ENCODE measurements at places on chromosomes 3 and 15. TPM values are rescaled to one million over a fixed set of nuclear protein-coding genes. Genes with fewer than 3 reads are reported as not detected.

DNA sequence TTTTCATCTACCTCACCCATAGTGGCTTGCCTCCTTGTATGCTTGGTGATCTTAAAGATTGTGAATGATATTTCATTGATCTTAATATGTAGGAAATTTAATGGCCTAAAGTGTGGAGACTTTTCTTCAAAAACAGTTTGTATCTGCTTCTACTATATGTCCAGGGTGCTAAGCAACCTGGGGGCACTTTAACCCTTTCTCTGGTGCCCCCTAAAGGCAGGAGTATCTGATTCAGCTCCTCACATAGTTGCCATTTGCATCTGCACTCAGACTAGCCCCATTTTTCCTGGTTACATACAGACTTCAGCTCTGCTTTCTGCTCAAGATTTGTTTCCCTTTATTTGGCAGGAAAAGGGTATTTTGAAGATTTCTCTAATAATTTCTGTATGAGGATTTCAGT lies 5.2 kb upstream of the PFN2 start:
- DNase-seq = no peak
- H3K4me1 ChIP-seq = peaks cover 7% of the 10 kb centered on the region
- no peaks in the 10 kb centered on the region for H3K36me3 ChIP-seq
- no peak overlapping the region for H3K4me3 ChIP-seq

GRCh38 chr15:100944244-100944895 lies 25.2 kb downstream of the LRRK1 start:
- H3K27me3 ChIP-seq = peaks cover 7% of the 10 kb centered on the region
- H3K27ac ChIP-seq = no peak overlapping the region
- no peaks in the 10 kb centered on the region for H3K36me3 ChIP-seq
- H3K4me3 ChIP-seq = no peak overlapping the region

DNA sequence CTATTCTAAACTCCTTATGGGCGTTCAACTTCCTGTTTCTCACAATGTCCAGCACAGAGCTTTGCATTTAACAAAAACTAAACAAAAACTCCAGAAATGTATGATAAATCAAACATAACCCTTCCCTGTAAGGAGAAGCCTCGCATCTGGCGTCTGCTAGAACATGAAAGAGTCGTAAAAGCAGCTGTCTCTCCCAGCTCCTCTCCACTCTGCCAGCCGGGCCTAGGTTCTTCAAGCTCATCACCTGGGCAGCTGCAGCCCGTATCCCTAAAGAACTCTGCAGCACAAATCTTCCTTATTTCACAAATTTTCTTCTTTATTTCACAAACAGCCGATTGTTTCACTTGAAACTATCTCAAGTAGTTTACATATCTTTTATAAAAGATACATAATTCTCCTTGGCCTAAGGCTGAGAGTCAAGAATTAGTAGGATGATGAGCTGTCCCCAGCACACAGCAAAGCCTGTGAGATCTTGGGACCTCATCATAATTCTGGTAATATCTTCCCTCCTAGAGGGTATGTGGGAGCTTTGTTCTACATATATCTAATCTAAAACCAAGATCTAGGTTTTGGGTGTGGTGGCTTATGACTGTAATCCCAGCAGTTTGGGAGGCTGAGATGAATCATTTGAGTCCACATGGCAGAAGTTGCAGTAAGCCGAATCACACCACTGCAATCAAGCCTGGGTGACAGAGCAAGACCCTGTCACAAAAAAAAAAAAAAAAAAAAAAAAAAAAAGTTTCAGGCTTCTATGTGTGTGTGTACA lies 35.3 kb downstream of the ANXA2 start:
- peaks cover 26% of the 10 kb centered on the region for H3K4me1 ChIP-seq
- peaks cover 61% of the 10 kb centered on the region for H3K36me3 ChIP-seq
- H3K27ac ChIP-seq = peak overlapping the region; percentile 35
- DNase-seq = peak; percentile 41
- H3K27me3 ChIP-seq = no peaks in the 10 kb centered on the region

LRRFIP2 gene
- total RNA-seq = 31.7 TPM

PKM gene
- total RNA-seq = 1,272 TPM

ULK4 gene
- total RNA-seq = 10.5 TPM

Measured in activated CD8-positive, alpha-beta T cell treated with anti-CD3 and anti-CD28 coated beads, Interleukin-2, amount 10 ng/mL, durations not matched to agents 7 days and 5 days (primary cell).